ENCODE measurements at places on chromosomes 2 and 18.
A peak's percentile ranks its signal among the peaks of the same experiment; 100 is the strongest.

DNA sequence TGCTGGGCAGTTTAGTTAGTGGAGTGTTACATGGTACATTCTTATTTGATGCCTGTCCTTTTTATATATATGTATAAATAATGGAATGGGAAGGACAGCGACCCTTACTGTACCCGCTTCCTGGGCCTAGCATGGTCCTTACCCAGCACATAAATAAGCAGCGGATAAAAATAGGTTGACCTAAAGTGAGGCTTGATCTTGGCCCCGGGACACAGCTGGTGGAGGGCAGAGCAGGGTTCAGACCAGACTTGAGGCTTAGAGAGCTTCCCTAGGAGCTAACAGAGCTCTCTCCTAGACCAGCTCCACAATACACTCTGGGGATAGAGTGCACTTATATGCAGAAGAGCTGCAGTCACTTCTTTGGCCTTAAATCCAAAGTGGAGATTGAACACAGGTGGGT, 46.9 kb upstream of the RPL31 start:
- DNase-seq = no peak

GRCh38 chr2:102558463-102558862, 60.9 kb upstream of the SLC9A2 start:
- DNase-seq = peak; percentile 17

- peak; percentile 25 for DNase-seq
These were observed 57.1 kb downstream of the ADCYAP1 start for GRCh38 chr18:961644-962355.

DNA sequence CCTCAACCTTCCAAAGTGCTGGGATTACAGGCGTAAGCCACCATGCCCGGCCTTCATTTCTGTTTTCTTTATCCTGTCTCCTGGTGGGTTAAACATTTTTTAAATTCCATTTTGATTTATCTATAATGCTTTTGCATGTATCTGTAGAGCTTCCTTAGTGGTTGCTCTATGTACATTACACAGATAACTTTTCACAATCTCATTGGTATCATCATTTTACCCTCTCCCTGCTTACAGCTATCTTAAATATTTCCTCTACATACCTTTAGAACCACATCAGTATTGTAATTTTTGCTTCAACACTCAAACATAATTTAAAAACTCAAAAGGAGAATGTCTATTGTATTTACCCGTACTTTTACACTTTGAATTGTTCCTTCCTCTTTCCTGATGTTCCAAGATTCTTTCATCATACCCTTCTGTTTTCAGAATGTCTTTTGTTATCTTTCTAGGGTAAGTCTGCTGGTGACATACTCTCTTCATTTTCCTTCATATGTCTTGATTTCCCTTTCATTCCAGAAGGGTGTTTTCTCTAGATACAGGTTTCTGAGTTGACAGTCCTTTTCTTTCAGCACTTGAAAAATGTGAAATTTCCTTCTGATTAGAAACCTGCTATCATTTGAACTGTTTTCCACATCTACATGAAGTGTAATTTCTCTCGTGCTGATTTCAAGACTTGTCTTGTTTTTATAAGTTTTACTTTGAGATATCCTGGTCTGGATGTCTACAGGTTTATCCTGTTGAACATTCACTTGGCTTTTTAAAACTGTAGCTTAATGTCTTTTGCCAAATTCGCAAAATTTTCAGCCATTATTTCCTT, 21.9 kb downstream of the PPP3R1 start:
- peak; percentile 54 for DNase-seq

DNA sequence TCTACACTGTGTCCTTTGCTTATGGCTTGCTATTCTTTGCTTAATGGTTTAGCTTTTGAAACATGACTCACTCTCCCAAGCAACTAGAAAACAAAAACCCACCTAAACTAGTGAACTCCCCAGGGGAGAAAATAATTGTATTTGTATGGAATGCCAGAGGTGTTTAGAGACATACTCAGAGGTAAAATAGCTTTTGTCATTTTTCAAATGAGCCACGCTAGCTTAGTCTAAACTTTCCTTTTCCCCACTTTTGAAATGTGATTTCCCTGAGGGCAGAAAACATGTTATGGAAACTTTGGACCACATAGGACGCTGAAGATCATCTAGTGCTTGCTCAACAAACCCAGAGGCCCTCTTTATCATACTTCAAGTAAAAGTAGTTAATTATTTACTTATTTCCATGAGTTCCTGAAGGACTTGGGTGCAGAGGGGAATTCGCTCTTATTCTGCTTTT, 16.5 kb upstream of the CYTIP start:
- peak; percentile 12 for DNase-seq

DNA sequence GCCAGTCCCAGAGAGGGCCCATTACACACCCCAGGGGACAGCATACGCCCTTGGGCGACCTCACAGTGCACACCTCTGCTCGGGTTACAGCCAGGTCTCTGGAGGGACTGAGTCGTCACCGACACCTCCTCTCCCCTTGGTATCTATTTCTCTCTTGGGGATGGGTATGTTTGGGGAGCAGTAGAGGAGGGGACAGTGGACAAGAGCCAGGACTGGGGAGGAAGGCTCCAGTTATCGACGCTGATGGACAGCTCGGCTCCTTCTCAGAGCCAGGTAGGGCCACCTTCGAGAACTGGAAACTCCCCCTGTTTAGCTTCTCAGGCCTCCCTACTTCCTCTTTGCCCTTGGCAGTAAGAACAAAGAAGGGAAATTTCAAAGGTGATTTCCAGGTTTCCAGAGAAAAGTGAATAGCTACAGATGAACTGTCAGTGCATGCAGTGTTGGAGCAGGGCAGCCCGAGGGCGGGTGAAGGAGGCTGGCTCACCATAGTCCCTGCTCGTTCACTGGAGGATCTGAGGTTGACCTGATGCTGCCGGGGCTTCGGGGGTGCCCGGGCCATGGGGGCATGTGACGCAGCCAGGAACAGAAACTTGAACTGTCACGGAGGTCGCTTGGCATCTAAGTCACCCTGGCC, 4.4 kb upstream of the SEMA4C start:
- no peak for DNase-seq

DNA sequence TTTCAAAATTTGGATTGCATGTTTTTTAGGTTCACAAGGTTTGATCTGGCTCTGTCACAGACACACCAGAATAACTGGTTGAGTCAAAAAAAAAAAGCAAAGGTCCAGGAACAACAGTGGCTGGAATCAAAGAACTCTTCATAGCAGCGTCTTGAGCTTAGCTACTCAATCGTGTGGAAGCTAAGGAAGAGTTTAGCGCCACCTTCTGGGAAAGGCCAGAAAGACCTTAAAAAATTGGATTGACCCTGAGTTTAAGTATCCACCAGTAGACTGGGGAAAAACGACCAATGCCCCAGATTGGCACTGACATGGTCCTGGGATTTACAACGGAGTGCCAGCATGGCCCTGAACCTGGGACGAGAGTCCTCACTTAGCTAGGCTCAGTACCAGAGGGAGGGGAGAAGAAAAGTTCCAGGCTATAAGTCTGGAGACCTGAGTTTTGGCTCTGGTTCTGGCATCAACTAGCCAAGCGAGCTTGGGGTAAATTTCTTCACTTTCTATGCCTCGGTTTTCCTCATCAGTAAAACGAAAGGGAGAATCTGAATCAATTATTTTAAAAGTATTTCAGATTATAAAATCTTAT, 71.1 kb upstream of the TFCP2L1 start:
- DNase-seq = peak; percentile 81

DNA sequence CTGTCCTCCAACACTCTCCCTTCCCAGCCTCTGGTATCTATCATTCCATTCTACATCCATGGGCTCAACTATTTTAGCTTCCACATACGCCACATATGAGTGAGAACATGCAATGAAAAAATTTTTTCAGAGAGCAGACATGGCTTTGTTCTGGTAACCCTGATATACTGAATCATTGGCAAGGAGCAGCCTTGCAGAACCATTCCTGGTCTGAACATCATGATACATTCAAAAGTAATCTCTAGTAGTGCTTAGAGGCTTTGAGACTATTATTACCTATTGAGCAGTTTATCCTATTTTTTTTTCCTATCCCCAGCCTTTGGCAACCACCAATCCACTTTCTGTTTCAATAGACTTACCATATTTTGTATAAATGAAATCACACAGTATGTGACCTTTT, 393.1 kb upstream of the KCNH7 start:
- no peak for DNase-seq

DNA sequence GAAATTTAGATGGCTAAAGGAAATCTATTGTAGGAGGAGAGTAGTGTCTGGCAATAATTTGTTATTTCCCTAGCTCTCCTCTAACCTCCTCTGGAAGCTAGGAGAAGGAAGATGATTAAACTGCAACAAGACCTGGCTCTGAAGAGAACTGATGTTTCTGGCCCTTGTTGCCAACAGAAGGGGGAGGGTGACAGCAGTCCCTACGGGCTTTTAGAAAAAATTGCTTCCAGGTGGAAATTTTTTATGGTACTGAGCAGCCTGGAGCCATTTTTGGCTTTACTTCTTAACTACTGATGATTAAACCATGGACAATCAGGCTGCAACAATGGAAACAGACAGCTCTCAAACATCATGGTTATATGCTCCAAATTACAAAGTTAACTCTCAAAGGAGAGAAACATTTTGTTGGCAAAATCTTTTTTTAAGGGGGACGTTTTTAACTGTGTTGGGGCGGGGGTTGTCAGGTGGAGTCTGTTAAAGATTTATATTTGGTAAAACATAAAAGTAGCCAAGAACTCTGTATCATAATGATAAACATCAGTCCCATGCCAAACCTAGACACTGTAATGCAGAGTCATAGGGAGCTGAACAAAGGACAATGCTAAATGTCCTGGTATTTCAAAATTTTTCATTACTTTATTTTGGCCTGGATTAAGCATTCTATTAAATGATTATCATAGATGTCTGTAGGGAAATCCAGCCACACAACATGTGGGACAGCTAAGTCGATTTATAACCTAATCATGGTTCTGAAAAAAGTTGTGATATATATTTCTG, 70.0 kb downstream of the EXOC6B start:
- DNase-seq = peak; percentile 8

DNA sequence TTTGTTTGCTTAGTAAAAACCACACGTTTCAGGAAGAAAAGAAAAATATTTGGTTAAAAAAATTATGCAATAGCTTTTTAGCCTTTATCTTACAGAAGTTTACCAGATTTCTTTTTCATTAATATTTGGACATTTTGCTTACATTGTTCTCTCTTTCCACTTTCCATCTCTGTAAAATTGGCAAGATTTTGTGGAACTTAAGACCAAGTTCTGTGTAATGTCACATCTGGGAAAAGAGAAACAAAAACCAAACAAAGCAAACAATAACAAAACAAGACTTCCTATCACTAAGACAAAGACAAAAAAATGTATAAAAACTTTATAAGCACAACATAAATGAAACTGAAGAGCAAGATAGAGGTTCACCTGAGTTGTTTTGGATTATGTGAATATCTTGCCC, 1392.1 kb upstream of the CELF4 start:
- DNase-seq = no peak

GRCh38 chr18:31679133-31679742, 5.1 kb downstream of the B4GALT6 start:
- no peak for DNase-seq

DNA sequence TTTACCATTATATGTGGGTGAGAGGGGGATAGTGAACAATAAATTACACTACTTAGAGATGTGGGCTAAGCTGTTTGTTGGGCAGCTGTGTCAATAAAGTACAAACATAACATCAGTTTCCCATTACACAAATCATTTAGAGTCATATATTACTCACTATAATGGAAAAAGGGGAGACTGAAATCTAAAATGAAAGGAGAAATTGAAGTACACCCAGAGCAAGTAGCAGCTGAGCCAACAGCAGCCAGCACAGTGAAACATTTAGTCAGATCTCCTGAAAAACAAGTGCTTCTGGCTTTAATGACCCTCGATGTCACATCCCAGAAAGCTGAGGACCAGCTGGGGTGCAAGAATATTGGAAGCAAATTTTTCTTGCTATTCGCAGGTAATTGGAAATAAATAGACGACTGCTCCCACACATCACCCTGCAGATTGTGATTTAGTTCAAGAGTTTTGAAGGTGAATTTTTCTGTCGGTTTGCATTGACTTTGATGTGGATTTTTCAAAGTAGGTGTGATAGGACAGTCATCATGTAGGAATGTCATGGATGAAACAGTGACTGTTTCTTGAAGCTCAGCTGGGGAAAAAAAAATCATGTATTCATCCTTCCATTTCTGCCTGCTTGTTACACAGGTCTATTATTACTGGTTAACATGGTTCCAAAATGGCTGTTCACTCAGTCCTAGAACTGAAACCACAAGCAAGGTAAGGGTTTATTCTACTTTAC, 1607.3 kb upstream of the CELF4 start:
- DNase-seq = no peak

- DNase-seq = no peak
These were observed 18.6 kb downstream of the GAREM2 start for GRCh38 chr2:26191316-26192159.

GRCh38 chr2:16031848-16032159, 91.5 kb downstream of the MYCN start:
- DNase-seq = no peak

DNA sequence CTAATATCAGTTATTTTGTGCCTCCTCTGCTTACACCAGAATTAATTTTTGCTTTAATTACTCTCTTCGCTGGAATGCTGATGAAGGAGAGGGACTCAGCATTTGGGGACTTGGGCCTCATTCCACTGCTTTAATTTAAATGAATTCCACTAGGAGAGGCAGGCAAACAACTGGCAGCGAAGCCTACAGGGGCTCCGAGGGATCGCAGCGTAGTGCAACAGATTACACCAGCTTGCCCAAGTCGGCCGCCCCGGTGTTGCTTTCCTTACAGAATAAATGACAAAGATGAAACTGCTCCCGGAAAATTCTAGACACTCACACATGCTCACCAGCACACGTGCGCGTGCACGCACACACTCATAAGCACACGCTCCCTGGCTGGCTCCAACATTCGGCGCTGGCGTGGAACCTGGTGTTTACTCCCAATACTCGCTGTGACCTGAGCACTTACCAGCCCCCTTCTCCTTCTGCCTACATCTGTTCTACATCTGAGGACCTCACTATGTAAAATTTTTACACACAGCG, 175.4 kb downstream of the ZNF521 start:
- DNase-seq = no peak

- DNase-seq = no peak
These were observed 109.7 kb downstream of the FOXI3 start for GRCh38 chr2:88342749-88343148.

GRCh38 chr2:147161746-147162145, 683.1 kb upstream of the ACVR2A start:
- no peak for DNase-seq

GRCh38 chr2:222968550-222969155, 83.3 kb upstream of the KCNE4 start:
- DNase-seq = no peak

DNA sequence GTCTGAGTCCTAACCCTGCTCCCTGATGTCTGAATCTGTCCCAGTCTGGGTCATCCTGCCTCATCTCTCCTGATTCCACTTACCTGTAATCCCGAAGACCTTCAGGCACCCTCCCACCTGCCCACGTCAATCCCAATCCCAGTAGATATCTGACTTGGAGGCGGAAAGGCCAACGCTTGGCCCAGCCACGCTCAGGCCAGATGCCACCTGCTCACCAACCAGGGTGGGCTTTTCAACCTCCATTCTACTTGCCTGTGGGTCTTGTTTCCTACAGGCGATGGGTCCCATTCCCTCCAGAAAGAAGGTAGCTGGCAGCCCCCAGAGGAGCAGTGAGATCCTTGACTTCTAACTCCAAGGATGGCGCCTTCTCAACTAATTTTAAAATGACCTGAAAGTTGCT, 59.7 kb downstream of the INPP5D start:
- DNase-seq = no peak

- no peak for DNase-seq
These were observed 1.0 kb upstream of the REV1 start for GRCh38 chr2:99490623-99491461.

Measured in cardiac muscle cell (in vitro differentiated cells and primary cell).